ENCODE measurements at places on chromosomes 7 and 10.

GRCh38 chr7:94183289-94183749 is 179.2 kb upstream of the BET1 start:
- no peak for DNase-seq

- DNase-seq = no peak
These were observed 1147.3 kb downstream of the XPNPEP1 start for GRCh38 chr10:108775911-108776475.

DNA sequence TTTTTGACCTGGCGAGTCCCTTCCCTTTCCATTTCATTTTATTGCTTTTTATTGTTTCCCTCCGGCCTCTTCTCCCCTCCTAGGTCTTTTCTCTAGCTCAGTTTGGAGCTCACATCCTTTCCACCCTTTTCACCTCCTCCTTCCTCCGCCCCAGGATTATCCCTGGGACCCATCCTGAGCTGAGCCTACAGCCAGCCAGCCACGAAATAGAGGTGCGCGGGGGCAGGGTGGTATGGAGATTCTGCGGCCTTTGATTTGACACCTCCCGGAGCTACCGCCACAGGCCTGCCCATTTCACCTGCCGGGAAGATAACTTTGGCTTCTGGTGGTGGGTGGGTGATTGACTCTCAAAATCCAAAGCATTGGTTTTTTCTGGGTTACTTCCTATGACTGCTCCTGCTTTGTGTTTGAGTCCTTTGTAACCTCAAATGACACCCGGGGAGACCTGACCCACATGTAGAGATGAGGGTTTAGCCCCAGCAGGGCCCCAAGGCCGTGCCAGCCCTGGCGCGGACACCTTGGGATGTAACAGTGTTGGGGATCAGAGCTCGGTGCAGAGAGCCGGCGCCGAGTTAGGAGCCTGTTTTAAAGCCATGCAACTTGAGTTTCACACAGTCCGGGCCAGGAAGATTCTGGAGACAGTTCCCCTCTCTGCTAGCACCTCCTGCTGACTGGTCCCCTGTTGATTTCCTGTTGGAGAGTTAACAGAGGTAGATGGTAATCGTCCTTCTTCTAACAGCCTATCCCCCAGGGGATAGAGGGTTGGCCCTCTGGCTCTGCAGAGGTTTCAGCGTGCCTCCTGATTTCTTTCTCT is 1.5 kb downstream of the DUSP5 start:
- DNase-seq = no peak

- no peak for DNase-seq
These were observed 8.8 kb downstream of the PDAP1 start for GRCh38 chr7:99399597-99399996.

DNA sequence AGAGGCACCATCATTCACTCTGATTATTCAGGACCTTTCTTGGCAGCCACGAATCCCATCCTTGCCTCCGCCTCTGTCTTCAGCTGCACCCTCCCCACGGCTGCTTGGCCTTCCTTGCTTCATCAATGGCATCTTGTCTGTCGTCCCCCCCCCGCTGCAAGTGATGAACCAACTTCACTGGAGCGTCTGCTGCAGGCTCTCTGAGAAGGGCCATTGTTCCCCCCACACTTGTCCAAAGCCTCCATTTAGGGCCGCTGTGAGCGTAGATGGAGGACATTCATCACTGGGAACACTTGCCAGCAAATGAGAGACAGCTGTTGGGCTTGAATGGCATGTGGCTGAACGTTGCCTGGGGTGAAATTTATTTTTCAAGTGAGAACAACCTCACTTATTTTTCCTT is 20.1 kb downstream of the AFAP1L2 start:
- no peak for DNase-seq

DNA sequence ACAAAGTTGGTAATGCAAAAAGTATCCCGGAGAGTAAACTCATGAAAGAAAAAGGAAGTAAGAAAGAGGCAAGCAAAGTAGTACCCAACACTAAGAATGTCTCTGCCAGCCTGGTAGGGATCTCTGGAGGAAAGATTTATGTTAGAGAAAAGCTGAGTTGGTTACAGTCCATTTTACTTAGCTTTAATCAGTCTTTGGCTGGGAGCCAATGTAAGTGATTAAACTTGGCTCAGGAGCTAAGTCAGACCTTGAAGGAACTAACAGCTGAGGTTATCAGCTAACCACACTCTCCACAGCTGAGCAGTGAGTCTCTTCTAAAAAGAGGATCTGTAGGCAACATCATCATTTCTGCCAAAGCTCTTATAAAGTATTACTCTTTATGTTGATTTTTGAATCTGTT is 148.0 kb downstream of the ANKRD7 start:
- no peak for DNase-seq

DNA sequence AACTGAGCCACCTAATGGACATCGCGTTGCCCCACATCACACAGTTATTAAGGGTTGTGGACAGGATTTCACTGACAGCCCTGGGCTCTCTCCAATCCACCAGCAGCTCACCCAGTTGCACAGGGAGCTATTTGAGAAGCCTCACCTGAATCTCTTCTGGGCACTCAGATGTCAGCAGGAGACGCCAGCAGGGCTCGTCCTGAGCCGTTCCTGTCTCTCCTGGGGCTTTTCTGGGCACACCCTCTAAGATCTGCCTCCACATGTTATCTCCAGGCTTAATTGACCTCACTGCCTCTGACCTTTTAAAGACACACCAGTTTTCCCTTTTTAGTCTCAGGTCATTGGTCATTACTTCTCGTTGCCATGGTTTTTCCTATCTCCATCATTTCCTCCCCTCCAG is 63.0 kb downstream of the GRID1 start:
- DNase-seq = peak; percentile 2

DNA sequence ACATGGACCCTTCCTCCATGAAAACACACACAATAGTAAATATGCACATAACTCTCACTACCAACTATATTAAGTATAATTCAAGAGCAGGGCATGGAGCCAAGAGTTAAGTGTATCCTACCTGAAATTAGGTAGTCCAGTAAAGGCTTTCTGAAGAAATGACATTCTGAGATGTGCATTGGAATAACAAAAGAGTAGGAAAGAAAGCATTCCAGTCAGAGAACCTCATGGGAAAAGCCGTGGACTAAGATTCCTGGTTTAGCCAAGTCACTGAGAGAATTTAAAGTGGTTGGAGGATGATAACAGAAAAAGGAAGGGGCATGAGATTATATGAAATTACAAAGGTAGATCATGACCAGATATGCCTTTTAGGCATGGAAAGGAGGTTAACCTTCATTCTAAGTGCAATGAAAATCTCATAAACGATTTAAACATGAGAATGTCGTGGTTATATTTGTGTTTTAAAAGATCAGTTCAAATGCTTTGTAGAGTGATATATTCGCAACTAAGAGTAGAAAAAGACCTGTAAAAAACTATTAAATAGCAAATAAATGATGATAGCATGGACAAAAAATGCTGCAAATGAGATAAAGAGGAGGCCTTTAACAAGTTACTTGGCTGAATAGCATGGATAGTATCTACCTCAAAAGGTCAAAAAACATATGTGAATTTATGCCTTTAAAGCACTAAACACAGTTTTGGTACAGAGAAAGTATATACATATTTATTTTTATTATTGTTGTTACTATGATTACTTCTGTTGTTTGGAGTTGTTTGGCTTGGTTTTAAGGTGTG is 767.4 kb upstream of the GHITM start:
- DNase-seq = no peak

- DNase-seq = no peak
These were observed 99.4 kb downstream of the CTBP2 start for GRCh38 chr10:125060826-125061556.

DNA sequence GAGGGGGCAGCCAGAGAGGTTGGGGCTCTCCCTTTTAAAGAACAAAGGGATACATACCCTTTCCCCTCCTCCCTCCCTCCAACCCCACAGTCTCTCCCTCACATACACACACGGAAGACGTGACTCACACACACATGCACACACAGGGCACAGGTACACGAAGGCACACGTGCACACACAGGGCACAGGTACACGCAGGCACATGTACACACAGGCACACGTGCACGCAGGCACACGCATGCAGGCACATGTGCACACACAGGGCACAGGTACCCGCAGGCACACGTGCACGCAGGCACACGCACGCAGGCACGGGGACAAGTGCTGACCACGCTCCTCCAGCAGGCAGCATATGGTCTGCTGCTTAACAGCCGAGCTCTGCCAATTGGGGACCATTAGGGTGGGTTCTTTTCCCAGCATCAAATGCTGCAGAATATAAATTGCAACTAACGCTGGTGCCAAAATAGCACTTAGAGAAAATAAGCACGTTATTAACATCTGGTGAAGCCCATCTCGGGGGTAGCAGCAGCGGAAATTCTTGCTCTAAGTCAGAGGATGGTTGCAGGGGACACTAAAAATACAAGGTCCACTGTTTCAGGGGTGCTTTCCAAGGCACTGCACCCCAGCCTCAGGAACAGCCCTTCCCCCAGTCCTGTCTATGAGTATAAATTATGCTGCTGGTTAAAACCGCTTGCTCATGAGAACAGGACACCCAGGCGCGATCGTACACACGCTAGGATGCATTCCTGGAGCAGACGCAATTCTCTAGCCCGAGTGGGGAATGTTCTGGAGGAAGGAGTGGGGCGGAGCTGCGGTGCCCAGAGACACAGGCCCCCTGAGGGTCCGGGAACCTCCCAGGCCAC is 55.2 kb upstream of the TNRC18 start:
- no peak for DNase-seq

DNA sequence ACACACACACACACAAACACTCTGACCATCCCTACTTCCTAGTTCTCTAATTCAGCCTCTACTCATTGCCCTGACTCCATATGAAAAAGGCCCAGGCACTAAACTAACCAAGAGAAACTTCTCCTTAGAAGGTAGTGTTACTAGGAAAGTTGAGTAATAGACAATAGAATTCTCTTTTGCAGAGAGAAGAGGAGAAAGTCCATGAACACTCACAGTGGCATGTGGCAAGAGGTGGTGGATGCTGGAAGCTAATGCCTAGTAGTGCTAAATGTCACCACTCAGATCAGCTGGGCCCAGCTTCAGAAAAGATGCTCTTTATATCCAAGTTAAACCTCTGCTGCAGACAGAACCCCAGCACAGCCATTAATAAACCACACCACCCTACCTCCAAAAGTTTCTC is 58.2 kb downstream of the SORBS1 start:
- no peak for DNase-seq

GRCh38 chr10:944034-944831 is 12.7 kb upstream of the LARP4B start:
- no peak for DNase-seq

DNA sequence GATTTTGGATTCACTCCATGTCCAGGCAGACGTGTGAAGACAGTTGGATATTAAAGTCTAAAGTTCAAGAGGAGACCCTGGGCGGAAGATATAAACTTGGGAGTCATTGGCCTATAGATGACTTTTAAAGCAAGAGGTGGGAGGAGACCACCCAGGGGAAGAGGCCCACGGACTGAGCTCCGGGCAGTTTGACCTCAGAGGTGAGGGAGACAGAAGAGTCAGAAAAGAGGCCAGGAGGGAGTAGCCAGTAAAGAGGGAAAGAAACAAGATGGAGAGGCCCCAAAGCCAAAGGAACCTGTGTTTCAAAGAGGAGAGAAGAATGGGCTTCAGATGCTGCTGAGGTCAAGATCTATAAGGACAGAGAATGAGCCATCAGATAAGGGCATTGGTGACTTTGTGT is 11.4 kb downstream of the CARD11 start:
- DNase-seq = no peak

GRCh38 chr7:93972029-93972725 is 32.0 kb downstream of the BET1 start:
- DNase-seq = no peak

DNA sequence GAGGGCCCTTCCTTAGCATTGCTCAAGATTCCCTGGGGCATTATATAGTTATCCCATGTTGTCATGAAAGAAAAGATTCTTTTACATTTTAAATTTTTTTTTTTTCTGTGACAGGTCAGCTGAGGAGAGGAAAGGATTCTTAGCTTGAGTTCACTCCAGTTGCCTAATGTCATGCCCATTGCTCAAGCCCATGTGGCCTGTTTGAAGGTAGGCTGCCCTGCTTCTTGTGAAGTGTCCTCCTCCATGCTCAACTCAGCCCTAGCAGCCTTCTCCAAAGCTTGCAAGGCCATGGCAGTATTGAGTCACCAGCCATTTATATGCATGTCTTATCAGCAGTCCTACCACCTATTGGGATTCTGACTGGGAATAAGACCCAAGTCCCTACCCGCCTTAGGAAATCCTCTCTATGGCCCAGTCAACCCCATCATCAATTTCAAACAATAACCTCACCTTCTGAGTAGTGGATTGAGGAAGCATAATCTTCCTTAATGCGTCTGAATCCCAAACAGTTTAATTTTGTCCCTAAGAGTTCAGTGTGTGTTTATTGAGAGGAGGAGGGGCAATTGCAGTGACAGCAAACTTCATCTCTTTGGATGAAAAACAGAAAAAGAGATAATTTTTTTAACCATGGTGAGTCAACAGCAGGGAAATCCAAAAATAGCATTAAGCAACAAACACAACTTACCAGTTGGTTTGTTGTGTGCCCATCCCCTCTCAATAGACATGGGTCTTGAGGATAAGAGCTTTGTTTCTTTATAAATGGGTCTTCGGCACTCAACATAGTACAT is 38.6 kb upstream of the WASL start:
- DNase-seq = no peak

GRCh38 chr10:784403-785088 is 95.1 kb upstream of the DIP2C start:
- peak; percentile 63 for DNase-seq

DNA sequence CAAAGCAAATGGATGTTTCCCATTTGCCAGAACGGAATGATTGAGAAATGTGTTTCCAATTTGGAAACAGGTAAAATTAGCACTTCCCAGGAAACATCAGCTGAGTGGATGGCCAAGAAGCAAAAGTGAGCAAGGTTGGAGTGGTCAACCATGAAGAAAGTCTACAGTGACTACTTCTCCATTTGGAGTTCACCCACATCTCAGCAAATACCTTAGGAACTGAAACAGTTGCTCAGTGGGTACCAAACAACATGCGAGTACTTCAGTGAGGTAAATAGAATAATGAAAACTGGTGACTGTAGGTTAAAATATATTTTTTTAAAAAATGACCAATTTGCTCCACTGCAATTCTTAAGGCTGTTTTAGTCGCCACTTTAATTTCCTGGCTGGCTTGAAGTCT is 57.7 kb downstream of the SLC16A9 start:
- no peak for DNase-seq

GRCh38 chr10:23065181-23065948 is 30.0 kb upstream of the MSRB2 start:
- no peak for DNase-seq

- no peak for DNase-seq
These were observed 2.0 kb downstream of the STK32C start for GRCh38 chr10:132305654-132306342.

GRCh38 chr7:22617166-22617565 is 109.8 kb upstream of the IL6 start:
- no peak for DNase-seq

DNA sequence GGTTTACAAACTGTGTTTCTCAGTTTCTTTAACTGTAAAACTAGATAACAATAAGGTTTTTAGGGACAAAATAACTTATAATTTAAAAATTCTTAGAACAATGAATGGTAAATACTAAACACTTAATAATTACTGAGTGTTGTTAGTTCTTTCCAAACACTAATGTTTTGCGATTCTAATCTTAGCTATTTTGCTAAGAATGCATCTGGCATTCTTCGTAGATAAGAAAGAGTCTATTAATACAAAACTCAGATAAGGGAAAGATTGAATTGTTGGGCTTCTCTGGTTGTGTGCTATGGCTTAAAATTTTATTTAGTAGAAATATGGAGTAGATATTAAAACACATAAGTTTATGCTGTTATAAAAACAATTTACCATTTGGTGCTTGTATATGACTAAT is 45.4 kb downstream of the TMEM229A start:
- no peak for DNase-seq

GRCh38 chr7:77576856-77577255 is 39.8 kb downstream of the PTPN12 start:
- DNase-seq = no peak

Measured in RWPE2 (cell line).